ENCODE measurements at places on chromosomes 11 and 22. TPM values are rescaled to one million over a fixed set of nuclear protein-coding genes. Genes with fewer than 3 reads are reported as not detected.

The RHBDD3 gene
- 25.0 TPM for total RNA-seq

- DNase-seq, result peak; percentile 65
These were observed 18.0 kb upstream of the BID start for GRCh38 chr22:17792299-17792698.

The DAGLA gene
- 2.9 TPM for total RNA-seq

The PTPN5 gene
- not detected for total RNA-seq

The APBB1 gene
- 40.7 TPM for total RNA-seq

The C11orf58 gene
- 153 TPM for total RNA-seq

- DNase-seq, result peak; percentile 79
These were observed at the start of gene POU2AF1 for GRCh38 chr11:111378861-111379601. Gene POU2AF1, minus strand, starts transcription at chr11:111379275. Its CDS starts 98 bp downstream, at chr11:111379177.

GRCh38 chr11:62069986-62070919, 53.6 kb upstream of the INCENP start:
- DNase-seq, result no peak

GRCh38 chr22:43014316-43014868, 557 bp downstream of the PACSIN2 start:
- peak; percentile 91 for DNase-seq

The APOBEC3A gene
- total RNA-seq, result not detected

DNA sequence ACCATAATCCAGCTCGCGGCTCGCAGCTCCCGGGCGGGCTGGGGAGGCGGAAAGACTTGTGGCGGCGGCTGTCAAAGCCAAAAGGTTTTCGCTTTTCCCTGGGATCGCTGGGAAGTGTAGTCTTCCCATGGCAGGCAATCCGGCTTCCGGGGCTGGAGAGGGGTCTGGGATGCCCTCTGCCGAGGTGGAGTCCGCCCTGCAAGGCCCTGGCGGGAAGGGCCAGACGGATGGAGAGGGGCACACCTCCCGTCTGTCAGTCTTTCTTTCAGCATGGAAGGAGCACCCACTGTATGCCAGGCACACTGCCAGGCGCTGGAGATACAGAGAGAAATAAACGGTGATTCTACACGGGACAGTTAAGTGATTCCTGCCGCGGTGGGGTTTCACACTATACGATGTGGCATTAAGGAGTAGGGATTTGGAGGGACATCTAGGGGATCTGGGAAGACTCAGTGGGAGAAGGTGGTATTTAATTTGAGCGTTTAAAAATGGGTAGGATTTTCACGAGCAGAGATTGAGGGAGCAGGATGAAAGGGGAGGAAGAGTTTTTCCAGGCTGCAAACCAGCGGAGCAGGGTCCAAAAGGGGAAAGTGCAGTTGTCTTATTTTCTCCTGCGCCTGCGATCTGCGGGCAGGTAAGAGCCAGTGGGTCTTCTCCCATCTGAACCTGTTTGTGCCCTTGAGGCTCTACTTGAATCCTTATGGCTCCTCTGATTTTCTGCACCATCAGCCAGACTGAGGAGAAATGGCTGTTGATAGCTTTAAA, at the start of gene BACE1:
TSS of gene BACE1 (minus strand) at position 60 of the 765 bp plus-strand sequence. CDS start 461 bp downstream, outside the sequence.
- DNase-seq, result peak; percentile 98

- DNase-seq, result peak; percentile 84
These were observed 465 bp downstream of the MAPK1 start for GRCh38 chr22:21866833-21867527.

GRCh38 chr22:20553947-20554741, 46.7 kb downstream of the MED15 start:
- no peak for DNase-seq

The AQP11 gene
- total RNA-seq, result 2.9 TPM

The NXPE4 gene
- not detected for total RNA-seq

DNA sequence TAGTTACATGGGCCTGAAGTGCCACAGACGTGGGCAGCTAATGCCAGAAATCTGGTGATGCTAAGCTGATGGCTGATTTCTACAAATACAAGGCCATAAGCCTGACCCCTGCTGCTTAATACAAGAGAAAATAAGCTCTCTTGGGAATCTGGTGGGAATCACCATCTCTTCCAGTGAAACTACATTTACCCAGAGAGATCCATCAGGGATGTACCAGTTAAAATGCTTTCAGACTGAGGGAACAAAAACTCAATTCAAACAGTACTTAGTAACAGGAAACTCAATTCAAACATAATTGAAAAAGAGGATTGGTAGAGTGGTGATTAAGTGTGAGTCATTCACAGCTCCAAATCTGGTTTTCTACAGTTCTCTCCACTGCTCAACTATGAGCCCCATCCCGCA, 1.7 kb upstream of the CAVIN3 start:
- peak; percentile 81 for DNase-seq

GRCh38 chr11:61378713-61379313, 13.6 kb upstream of the TMEM216 start:
- peak; percentile 89 for DNase-seq

DNA sequence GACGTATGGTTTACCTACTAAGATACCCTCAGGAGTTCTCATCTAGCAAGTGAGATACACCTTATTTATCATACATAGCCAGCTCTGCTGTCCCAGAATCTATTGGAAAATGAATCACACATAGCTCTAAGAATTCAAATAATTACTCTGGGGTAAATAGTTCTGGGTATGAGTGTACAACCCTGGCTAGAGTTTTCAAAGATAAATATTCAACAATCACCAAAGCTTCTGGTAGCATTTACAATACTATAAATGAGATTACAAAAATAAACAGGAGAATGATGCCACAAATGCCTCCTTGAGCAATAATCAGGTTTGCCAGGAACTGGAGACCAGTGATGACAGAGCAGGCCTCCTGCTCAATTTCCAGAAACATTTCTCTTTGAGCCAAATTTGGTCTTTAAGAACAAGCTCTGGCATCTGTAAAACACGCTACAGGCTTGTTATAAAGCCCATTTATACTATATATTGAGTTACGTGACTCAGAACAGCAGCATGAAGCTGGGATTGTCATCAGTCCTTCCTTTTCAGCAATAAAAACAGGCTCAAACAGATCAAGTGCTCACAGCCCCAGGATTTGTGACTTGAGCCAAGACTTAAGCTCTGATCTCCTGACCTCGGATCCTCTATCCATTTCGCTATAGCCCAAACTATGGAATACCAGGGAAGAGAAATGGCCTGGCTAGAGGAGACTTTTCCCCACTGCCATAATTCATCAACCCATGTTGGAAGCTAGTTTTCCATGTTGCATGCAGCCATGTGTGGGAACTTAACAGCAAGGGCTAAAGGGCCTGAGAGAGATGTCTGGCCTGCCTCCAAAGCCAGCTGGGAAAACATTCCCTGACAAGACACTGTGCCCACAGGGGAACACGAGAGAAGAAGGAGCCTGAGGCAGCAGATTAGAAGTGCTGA, 19.7 kb downstream of the RAB30 start:
- peak; percentile 88 for DNase-seq

DNA sequence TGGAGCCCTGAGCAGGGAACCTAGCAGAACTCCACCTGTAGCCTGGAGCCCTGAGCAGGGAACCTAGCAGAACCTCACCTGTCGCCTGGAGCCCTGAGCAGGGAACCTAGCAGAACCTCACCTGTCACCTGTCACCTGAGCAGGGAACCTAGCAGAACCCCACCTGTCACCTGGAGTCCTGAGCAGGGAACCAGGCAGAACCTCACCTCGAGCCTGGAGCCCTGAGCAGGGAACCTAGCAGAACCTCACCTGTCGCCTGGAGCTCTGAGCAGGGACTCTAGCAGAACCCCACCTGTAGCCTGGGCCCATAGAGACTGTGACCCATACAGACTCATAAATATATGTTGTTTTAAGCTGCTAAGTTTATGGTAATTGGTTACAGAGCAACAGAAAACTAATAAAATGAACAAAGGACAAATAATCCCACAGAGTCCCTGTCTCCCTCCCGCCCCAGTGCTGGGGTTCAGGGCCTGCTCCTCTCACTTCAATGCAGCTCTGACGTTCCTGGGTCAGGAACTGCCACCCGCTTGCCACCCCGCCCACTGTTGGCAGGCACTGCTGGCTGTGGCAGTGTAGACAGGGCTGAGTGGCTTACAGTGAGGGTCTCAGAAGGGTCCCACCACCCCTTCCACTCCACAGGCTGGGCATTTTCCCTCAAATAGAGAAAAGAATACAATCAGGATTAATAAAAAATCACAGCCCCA, 259.1 kb downstream of the TBC1D22A start:
- DNase-seq, result peak; percentile 77

The LRRC74B gene
- under 0.01 TPM for total RNA-seq

Measured in osteoblast (primary cell).